ENCODE measurements at places on chromosomes 2 and 18.

GRCh38 chr2:45886171-45886663 lies 234.7 kb downstream of the PRKCE start:
- DNase-seq, result no peak

- no peak for DNase-seq
Measured at GRCh38 chr2:165897726-165898125, 55.9 kb downstream of the TTC21B start.

GRCh38 chr2:113084249-113085000 lies 16.7 kb downstream of the IL1F10 start:
- DNase-seq, result no peak

GRCh38 chr2:15191789-15192188 lies 369.3 kb downstream of the NBAS start:
- DNase-seq, result no peak

- no peak for DNase-seq
Measured at GRCh38 chr2:141923657-141924056, 207.2 kb downstream of the LRP1B start.

DNA sequence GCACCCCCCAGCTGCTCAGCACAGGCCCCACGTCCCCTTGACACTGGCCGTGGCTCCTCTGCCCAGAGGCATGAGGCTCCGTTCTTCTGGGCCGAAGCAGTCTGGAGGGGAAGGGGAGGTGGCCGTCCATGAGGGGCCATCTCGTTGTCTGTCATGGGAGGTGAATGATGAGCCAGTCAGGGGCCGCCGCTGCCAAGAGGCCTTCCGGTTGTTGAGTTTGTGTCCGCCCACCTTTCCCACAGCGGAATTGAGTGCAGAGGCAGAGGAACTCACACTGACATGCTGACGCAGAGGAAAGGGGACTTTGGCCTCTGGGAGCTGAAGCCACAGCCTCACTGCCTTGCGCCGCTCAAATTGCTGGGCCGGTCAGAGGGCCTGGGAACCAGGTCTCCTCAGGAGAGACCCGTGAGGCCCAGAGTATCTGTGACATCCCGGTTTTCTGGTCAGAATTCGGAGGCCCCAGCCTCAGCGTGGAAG lies 268.4 kb downstream of the ATAD2B start:
- DNase-seq, result no peak

Measured in right kidney (tissue), 9 donors.